Mesenchymal stem cell (in vitro differentiated cells and primary cell): ENCODE measurements at places on chromosomes 6 and 20.

DNA sequence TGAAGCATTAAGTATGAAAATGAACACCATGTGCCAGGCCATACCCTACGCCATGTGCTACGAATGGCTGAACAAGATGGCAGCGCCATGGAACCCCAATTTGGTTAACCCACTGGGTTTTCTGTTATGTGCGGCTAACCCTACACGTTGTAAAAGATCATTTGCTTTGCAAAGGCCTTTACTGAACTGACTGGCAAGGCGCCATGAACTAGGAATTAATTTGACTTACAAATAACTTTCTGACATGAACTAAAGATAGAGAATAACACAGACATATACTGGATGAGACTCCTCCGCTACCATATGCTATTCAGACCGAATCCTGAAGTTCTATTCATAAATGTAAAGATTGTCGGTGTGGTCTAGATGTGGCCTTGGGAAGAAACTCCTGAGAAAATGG, 3.9 kb downstream of the CNKSR3 start:
- no peak for DNase-seq

DNA sequence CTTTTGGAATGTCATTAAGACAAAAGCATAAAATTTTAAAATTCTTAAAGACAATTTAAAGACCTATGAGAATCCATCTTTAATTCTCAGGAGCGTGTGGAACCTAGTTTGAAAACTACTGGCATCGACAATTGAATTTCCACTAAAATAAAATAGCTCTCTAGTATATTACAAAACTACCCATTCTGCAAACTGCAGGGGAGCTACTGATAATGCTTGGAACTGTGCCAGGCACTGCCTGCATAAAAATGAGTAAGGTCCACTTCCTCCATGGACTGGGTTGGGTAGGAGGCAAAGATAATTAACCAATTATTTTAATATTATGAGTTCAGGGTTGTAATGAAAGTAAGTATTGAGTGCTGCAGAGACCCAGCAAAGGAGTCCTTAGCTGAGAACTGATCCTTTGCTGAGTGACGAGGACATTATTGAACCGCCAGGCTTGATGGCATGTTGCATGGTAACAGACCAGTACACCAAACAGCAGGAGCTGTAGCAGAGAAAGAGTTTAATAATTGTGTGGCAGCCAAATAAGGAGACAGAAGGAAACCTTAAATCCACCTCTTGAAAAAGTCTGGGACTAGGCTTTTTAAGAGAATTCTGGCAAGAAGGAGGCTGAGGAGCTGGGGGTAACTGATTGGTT, 261.3 kb downstream of the ESR1 start:
- no peak for DNase-seq

- no peak for DNase-seq
These were observed 51.6 kb downstream of the EYA2 start for GRCh38 chr20:46946181-46946624.

DNA sequence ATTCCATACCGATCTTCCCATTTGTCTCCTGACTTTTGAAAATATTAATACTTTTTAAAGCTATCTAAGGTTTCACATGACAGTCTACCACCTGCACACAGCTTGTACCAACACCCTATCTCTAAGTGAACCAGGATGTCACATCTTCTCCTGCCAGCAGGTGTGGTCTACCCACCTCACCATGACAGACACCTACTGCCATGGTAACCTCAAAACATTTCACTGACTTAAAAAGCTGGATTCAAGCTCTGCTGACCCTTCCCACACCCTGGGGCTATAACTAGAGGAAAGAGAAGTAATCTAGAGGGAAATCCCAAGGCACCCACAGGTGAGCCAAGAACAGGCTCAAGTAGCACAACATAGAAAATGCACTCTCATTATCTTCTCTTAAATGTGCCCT, 1.2 kb downstream of the SLC17A3 start:
- no peak for DNase-seq

- DNase-seq = no peak
These were observed 1125.7 kb downstream of the HACE1 start for GRCh38 chr6:103734016-103734415.

- DNase-seq = no peak
These were observed 306.2 kb upstream of the NT5E start for GRCh38 chr6:85143676-85144075.

- DNase-seq = no peak
These were observed 107.3 kb downstream of the TFAP2B start for GRCh38 chr6:50925981-50926380.

- DNase-seq = no peak
These were observed 724.8 kb downstream of the HACE1 start for GRCh38 chr6:104134876-104135275.

- DNase-seq = no peak
These were observed 2.4 kb upstream of the TAF8 start for GRCh38 chr6:42047790-42048405.

GRCh38 chr20:50385733-50386640, 124.2 kb upstream of the PTPN1 start:
- no peak for DNase-seq

DNA sequence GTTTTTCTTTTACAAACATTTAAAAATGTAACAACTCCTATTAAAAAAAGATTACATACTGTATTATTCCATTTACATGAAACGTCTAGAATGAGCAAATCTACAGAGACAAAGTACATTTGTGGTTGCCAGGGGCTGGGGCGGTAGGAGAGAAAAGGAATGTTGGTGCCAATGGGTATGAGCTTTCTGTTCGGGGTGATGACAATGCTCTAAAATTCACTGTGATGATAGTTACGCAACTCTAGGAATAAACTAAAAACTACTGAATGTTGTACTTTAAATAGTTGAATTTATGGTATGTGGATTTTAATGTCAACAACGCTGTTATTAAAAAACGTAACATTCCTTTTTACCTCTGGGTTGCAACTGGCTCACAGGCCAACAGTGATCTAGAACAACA, 211.1 kb downstream of the GMDS start:
- no peak for DNase-seq

GRCh38 chr6:11262242-11262641, 29.8 kb upstream of the NEDD9 start:
- no peak for DNase-seq

DNA sequence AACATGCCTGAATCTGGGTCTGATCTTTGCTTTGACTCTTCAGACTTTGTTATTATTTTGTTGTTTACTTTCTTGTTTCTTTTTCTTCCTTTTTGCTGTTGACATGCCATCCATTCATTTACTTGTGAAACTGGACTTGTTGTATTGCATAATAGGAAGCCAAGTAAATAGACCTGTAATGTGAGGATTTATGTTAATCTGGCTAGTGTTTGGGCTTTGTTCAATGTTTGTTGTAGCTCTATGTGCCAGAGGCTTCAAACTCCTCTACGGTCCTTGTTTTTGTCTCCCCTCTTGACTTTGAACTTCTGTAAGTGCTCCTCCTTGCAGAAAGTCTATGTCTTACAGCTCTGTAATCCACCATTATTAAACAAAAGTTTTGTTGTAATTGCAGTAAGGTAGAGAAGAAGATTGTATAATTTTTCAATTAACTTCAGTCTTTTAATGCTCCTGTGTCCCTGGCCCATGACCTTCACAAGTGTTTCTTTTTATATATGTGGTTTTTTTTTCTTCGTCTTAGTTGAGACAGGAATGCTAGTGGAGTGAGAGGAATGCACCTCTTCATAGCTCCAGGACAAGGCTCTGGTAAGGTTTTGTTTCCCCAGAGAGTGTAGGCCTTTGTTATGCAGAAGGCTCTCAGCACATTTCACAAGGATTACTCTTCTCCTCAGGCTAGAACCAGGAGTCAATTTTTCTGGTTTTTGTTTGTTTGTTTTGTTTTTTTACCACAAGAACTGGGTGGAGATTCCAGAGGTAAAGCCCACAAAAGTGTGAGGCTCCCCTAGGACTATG, 1061.8 kb upstream of the CITED2 start:
- DNase-seq = peak; percentile 71

GRCh38 chr6:139530561-139530960, 156.1 kb upstream of the CITED2 start:
- no peak for DNase-seq

DNA sequence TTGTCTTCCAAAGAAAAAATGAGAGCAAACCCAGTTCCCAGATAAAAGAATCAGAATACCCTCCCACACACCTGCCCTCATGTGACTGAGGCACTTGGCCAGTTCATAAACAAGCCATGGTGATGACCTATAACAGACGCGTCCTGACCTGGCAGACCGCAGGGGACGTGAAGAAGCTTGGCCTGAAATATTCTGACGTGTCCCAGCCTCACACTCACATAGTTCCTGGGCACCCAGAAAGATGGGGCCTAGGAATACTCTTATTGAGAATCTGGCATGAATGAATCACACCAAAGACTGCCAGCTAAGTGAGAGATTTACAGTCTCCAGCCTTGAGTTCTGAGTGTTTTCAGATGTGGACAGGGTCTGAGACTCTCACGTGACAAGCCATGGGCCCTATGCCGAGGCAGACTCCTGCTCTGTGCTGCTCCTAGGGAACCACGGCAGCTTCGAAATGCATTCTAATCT, 17.2 kb upstream of the MAP3K4 start:
- peak; percentile 90 for DNase-seq

DNA sequence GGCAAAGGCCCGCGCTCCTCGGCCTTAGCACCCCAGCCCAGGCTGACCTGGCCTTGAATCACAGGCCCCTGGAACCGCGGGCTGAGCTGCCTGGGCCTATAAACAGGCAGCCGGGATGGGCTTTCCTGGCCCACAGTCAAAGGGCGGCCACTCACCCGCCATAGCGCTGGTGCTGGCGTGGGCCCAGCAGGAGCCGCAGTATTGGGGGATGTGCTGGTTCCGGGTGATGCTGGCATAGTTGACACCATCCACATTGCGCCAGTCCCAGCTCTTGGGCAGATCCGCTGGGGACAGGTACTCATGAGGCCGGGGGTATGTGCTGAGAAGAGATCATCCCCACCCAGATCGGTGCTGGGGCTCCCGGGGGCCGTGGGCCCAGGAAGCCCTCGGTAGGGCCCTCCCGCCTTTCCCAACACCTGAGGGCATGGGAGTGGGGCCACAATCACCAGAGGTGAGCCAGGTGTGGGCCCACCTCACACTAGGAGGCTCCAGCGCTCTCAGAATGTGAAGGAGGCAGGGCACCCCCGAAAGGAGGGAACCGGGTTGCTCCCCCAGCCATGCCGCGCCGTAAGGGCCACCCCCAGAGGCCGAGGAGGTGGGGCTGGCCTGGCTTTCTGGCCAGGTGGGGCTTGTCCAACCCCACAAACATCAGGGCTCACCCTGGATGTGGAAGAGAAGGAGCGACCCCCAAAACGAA, 739 bp downstream of the CTSZ start:
- DNase-seq = no peak

- no peak for DNase-seq
These were observed 16.5 kb upstream of the MDFI start for GRCh38 chr6:41621802-41622201.

- DNase-seq = no peak
These were observed 8.6 kb downstream of the IPCEF1 start for GRCh38 chr6:154347981-154348380.

DNA sequence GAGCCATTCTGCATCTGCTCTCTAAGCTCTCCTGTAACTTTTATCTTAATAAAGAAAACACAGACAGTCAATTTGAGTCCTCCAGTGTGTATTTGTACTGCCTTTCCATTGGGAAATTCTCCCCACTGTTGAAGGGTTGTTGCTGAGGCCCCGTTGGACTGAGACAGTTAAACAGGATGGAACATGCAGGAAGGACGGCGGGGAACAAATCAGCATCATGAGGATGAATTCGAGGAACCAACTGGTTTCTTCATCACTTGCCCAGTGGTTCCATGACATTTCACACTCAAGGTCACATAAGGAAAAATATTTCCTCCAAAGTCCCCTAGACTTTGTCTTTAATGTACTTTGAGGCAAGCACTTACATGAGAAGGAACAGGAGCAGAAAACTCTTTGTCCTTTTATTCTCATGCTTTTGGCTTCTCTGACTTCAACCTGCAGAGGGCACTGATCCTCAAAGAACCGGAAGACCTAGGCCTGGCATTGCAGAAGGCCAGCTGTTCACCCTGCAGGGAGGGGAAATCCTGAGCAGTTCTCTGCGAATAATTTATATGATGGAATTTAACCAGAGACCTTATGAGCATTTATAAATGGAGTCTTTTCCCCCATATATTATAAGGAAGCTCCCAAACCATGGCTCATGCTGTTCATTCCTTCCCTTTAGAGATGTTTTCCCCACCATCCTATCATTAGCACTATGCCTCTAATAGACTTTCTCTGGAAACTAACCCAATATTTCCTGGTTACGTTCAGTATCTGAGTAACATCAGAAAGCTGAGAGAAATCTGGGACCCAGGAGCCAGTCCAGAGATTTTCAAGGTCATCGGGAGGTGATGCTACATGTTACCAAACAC, 55.2 kb upstream of the ADGRF1 start:
- DNase-seq = peak; percentile 86

- no peak for DNase-seq
These were observed 1.3 kb upstream of the OCSTAMP start for GRCh38 chr20:46551522-46552381.

- DNase-seq = no peak
These were observed 5.2 kb downstream of the STK38 start for GRCh38 chr6:36542041-36542440.

DNA sequence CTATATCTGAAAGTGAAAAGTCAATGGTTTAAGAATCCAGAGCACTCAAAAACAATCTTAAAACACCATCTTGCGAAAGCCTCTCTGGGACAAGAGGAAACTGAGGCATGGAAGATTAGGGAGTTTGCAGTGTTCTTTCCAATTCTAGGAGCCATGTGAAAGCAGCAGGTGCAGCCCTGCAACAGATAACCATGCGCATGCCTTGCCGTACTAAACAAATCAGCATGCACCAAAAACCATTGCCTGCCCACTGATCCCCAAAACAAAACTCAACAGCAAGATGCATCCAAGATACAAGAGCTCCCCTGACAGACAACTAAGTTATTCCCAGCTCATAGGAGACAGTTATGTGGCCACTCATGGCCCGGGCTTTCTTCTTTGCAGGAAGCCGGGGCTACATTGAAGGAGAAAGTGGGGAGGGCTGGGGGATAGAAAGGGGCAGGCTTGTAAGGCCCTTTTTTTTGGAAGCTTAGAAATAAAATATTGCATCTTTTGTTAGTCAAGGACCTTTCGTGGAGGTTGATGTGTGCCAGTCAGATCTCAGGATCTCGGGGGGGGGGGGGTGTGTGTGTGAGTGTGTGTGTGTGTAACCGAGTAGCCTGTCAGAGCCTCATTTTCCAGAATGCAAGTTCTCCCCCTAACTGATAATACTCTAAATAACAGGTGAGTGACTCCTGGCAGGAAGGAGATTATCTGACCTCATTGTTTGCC, 178.4 kb downstream of the MBOAT1 start:
- DNase-seq = no peak
